ENCODE measurements at places on chromosomes 4 and X. TPM values are rescaled to one million over a fixed set of nuclear protein-coding genes. Genes with fewer than 3 reads are reported as not detected.

DNA sequence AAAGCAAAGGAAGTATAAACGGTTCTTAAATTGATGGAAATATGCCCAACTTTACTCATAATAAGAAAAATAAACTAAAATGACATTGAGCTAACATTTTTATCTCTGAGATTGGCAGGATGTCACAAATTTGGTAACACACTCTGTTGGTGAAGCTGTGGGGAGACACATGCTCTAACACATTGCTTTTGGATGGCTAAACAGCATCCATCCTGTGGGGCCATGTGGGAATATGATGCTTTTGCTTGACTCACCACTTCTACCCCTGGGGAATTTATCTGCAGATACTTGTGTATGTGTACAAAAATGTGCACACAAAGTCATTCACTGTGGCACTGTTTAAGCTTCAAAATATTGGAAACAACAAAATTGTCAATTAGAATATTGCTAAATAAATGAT, 100.2 kb downstream of the ANAPC4 start:
- no peaks in the 10 kb centered on the region for H3K4me1 ChIP-seq
- H3K27me3 ChIP-seq, result no peaks in the 10 kb centered on the region
- no peak for DNase-seq
- H3K36me3 ChIP-seq, result no peaks in the 10 kb centered on the region

Gene KIT
- total RNA-seq, result 1.4 TPM

GRCh38 chrX:130999360-130999759, 58.8 kb upstream of the ARHGAP36 start:
- H3K27me3 ChIP-seq, result no peaks in the 10 kb centered on the region
- H3K36me3 ChIP-seq, result no peaks in the 10 kb centered on the region
- no peak for DNase-seq
- H3K4me3 ChIP-seq, result no peak overlapping the region
- no peaks in the 10 kb centered on the region for H3K4me1 ChIP-seq

Gene RADX
- 4.5 TPM for total RNA-seq

Gene STPG2
- 0.81 TPM for total RNA-seq

Gene NXT2
- total RNA-seq, result 7.3 TPM

Gene CENPVL1
- 1.4 TPM for total RNA-seq

DNA sequence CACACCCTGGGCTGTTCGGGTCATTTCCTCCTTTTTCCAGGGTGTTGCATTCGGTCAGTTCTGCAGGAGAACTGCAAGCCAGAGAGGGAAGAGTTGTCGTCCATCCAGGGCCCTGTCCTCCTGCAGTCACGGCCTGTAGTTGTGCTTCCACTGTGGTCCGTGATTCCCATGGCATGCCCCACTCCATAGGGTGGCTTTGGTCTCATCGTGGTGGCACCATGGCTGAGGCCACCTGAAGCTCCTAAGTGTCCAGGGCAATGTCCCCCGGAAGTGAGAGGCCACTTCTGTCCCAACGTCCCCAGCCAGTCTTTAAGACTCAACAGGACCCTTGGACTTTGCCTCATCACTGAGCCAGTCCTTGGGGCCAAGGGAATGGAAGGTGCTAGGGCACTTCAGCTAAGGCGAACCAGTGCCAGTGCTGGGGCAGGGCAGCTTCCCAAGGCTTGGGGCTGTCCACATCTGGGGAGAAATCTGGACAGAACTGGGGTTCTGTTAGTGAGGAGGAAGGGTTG, 83.7 kb downstream of the HTRA3 start:
- H3K4me1 ChIP-seq, result no peaks in the 10 kb centered on the region
- no peaks in the 10 kb centered on the region for H3K36me3 ChIP-seq
- no peaks in the 10 kb centered on the region for H3K27me3 ChIP-seq
- DNase-seq, result no peak
- H3K27ac ChIP-seq, result no peak overlapping the region

- H3K27me3 ChIP-seq, result no peaks in the 10 kb centered on the region
- H3K4me1 ChIP-seq, result peaks cover 21% of the 10 kb centered on the region
- no peaks in the 10 kb centered on the region for H3K36me3 ChIP-seq
- no peak overlapping the region for H3K4me3 ChIP-seq
- DNase-seq, result peak; percentile 32
These were observed 82.4 kb downstream of the PRDM5 start for GRCh38 chr4:120839974-120840751.

DNA sequence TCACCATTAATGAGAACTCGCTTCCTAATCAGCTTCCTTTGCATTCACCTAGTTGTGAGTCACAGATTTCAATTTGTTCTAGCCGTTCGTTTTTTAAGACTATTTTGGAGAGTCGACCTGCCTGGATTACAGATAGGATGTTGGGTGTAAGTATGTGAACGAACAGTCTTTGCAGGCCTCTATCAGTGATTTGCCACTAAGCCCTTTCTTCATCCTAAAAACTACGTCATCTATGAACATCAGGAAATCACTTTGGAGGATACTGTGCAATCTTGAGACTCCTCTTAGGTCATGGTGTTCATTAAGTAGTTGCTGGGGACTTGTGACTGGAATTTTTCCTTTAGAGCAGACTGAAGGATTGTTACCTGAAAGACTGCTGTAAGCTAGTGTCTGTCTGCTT, 1.1 kb downstream of the POLA1 start:
- peaks cover 9% of the 10 kb centered on the region for H3K36me3 ChIP-seq
- H3K4me1 ChIP-seq, result peaks cover 10% of the 10 kb centered on the region
- H3K27ac ChIP-seq, result no peak overlapping the region
- H3K4me3 ChIP-seq, result peak overlapping the region; percentile 89
- H3K27me3 ChIP-seq, result no peaks in the 10 kb centered on the region

GRCh38 chr4:155530857-155531256, 135.8 kb upstream of the GUCY1A1 start:
- H3K36me3 ChIP-seq, result no peaks in the 10 kb centered on the region
- no peak overlapping the region for H3K4me3 ChIP-seq
- H3K27me3 ChIP-seq, result no peaks in the 10 kb centered on the region
- peaks cover 21% of the 10 kb centered on the region for H3K4me1 ChIP-seq
- H3K27ac ChIP-seq, result no peak overlapping the region

Gene GNRHR
- total RNA-seq, result not detected

DNA sequence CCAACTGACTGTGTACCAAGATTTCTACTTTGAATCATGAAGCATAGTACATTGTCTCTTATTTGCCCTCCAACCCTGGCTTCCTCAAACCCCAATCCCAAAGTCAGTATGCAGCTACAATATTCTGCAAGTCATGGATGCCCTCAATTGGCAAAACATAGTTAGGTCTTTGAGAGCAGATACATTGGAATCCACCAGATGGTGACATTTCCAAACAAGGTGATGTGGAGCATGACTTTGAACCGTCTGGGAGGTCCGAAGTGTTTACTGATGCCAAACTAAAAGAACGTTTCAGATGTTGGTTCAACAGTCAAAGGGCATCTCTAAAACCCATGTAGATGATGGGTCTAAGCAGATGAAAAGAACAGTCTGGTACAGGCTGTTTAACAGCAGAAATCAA, 43.7 kb upstream of the FRMD7 start:
- H3K27me3 ChIP-seq, result no peaks in the 10 kb centered on the region
- no peaks in the 10 kb centered on the region for H3K4me1 ChIP-seq
- H3K36me3 ChIP-seq, result no peaks in the 10 kb centered on the region
- no peak for DNase-seq
- no peak overlapping the region for H3K4me3 ChIP-seq

Gene NMU
- total RNA-seq, result 1.7 TPM

- no peak overlapping the region for H3K4me3 ChIP-seq
- no peaks in the 10 kb centered on the region for H3K27me3 ChIP-seq
- no peaks in the 10 kb centered on the region for H3K36me3 ChIP-seq
- DNase-seq, result no peak
These were observed 164.8 kb downstream of the AASDH start for GRCh38 chr4:56222514-56222913.

DNA sequence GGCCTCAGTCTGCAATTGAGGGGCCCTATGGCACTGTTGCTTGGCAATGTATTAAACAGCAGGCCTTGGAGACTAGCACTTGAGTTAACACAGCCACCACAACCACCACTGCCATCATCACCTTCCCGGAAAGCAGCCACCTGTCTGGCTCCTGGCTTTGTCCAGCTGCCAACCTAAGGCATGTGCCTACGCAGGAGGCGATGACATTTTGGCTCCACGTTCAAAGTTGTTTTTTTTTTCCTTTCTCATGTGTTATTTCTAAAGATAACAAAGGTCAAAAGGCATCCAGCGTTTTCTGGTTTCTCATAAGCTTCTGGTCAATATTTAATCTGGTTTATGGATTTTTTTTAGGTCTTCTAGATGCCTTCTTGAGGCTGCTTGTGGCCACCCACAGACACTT, 7.5 kb downstream of the CLDN2 start:
- H3K4me3 ChIP-seq, result no peak overlapping the region
- H3K27ac ChIP-seq, result no peak overlapping the region
- H3K36me3 ChIP-seq, result no peaks in the 10 kb centered on the region
- peak; percentile 40 for DNase-seq
- peaks cover 17% of the 10 kb centered on the region for H3K4me1 ChIP-seq
- no peaks in the 10 kb centered on the region for H3K27me3 ChIP-seq

Gene FGB
- total RNA-seq, result 1.9 TPM

Gene FHDC1
- 0.18 TPM for total RNA-seq

All from cardiac muscle cell (in vitro differentiated cells and primary cell).